ENCODE measurements at places on chromosomes 13 and 19.

- H3K27ac ChIP-seq: no peak overlapping the region
- H3K4me3 ChIP-seq: no peak overlapping the region
Observed at GRCh38 chr13:98918771-98919170, 59.1 kb downstream of the DOCK9 start.

- H3K4me3 ChIP-seq: no peak overlapping the region
- DNase-seq: peak; percentile 77
- H3K27ac ChIP-seq: no peak overlapping the region
- no peaks in the 10 kb centered on the region for H3K36me3 ChIP-seq
- H3K4me1 ChIP-seq: peaks cover 4% of the 10 kb centered on the region
Observed at GRCh38 chr13:32889986-32890565, 126.1 kb upstream of the KL start.

- DNase-seq: no peak
- no peaks in the 10 kb centered on the region for H3K4me1 ChIP-seq
- H3K27me3 ChIP-seq: no peaks in the 10 kb centered on the region
- H3K27ac ChIP-seq: no peak overlapping the region
Observed at GRCh38 chr13:48255954-48256353, 22.9 kb downstream of the ITM2B start.

DNA sequence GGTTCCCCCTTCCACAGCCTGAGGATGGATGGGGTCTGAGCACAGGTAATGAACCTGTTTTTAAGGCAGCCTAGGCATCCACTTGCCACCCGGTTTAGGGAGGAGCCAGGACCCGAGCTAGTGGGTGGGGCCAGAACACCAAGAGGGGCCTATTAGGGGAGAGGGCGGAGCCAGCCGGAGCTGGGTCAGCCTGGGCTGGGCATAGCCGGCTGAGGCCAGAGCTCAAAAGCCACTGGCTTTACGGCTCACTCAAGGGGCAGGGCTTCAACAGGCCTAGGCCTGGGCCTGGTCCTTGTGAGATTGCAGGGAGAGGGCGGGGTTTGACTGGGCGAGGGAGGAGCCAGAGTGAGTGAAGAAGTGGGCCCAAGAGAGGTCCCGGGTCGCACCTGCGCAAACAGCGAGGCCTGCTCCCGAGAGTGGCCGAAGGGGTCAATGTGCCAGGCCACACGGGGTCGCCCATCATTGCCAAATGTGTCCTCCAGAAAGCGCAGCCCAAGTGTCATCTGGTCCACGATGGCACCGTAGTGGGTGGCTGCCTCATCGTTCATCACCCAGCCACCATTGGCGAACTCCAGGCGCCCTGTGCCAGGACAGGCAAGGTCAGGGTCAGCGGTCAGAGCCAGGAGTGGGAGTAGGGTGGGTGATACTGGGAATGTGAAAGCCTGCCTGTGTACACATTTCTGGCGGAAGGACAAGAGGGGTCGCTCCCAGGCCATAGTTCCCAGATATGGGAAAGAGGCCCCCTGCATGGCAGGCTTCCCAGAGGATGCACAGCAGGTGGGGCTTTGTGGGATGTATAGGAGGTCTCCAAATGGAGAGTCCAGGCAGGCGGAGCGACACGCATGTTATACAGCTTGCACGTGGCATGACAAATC lies 1.9 kb downstream of the MAN2B1 start:
- no peak overlapping the region for H3K27ac ChIP-seq
- no peak overlapping the region for H3K4me3 ChIP-seq
- peaks cover 12% of the 10 kb centered on the region for H3K4me1 ChIP-seq
- no peaks in the 10 kb centered on the region for H3K27me3 ChIP-seq
- H3K36me3 ChIP-seq: peaks cover 43% of the 10 kb centered on the region
